ENCODE measurements at places on chromosomes 5 and 9.

DNA sequence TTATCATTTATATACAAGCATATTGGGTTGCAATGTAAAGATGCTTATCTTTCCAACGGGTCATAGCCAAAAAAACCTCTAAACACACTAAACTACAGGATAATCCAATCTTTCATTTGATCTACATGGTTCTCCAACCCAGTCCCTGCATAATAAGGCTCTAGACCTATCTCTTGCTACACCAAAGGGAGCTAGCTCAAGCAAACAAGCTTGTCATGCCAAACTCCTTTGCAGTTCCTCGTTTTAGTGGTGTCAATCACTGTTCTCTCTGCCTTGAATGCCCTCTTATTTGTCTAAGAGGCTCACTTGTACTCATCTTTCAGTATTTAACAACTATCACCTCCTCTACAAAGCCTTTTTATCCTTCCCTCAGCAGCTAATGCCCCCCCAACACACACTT lies 5.6 kb downstream of the HOMER1 start:
- H3K4me1 ChIP-seq, result no peaks in the 10 kb centered on the region
- H3K27me3 ChIP-seq, result no peaks in the 10 kb centered on the region
- H3K36me3 ChIP-seq, result no peaks in the 10 kb centered on the region
- H3K27ac ChIP-seq, result no peak overlapping the region
- no peak overlapping the region for H3K4me3 ChIP-seq

DNA sequence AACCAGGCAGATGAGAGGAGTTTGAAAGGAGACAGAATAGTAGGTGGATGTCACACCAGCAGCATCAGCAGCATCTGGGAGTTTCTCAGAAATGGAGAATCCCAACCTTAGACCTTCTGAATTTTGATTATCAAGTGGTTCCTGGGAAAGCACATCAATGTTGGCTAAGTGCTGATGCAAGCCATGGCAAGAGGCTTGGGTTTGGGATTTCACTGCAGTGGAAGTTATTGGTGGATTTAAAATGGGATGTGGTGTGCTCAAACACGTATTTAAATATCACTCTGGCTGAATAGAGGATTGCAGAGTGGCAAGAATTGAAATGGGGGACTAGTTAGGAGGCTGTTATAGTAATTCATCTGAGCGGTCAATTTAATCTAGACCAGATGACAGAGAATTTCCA lies 387.8 kb upstream of the WWC1 start:
- H3K4me1 ChIP-seq, result no peaks in the 10 kb centered on the region
- no peak overlapping the region for H3K27ac ChIP-seq
- H3K4me3 ChIP-seq, result no peak overlapping the region
- no peaks in the 10 kb centered on the region for H3K27me3 ChIP-seq
- H3K36me3 ChIP-seq, result no peaks in the 10 kb centered on the region
- no peak for DNase-seq

DNA sequence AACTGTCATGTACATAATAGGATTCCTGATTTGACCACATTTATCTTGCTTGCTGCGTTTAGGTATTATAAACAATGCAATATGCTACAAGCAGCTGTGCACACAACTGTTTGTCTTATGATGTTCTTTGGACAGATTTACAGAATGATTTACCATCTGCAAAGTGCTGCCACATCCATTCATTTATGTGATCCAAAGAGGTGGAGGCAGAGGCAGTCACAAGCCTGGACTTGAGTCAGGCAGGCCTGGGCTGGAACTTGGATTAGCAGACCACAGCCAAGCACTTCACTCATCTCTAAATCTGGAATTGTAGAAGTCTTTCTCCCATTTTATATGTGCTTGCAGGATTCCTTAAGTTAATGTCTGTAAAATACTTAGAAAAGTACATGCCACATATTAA lies 149.0 kb downstream of the INSYN2B start:
- no peaks in the 10 kb centered on the region for H3K4me1 ChIP-seq
- DNase-seq, result no peak
- H3K4me3 ChIP-seq, result no peak overlapping the region
- H3K27me3 ChIP-seq, result no peaks in the 10 kb centered on the region
- no peak overlapping the region for H3K27ac ChIP-seq

- H3K4me3 ChIP-seq, result no peak overlapping the region
- no peaks in the 10 kb centered on the region for H3K4me1 ChIP-seq
- DNase-seq, result no peak
Measured at GRCh38 chr5:81006947-81007636, 46.9 kb downstream of the RASGRF2 start.

- H3K27ac ChIP-seq, result no peak overlapping the region
- H3K4me1 ChIP-seq, result peaks cover 3% of the 10 kb centered on the region
- H3K36me3 ChIP-seq, result no peaks in the 10 kb centered on the region
- DNase-seq, result no peak
Measured at GRCh38 chr9:13588151-13589033, 308.9 kb upstream of the MPDZ start.

DNA sequence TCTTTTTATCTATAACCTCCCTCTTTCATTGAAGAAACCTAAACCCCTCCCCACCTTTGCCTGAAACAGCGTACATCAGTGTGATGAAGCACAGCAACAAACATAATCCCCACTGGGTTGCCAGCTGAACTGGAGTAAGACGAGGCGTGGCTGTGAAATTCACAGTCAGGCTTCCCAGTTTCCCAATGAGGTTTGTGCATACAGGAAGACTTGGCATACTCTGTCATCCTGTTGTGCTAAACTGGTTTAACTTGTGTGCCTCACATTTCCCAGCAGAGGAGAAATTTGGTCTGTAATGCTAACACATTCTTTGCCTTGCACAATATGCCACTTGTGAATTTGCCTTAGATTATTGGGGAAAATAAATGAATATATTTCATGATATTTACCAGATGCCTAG lies 121.5 kb downstream of the SV2C start:
- no peak overlapping the region for H3K27ac ChIP-seq
- H3K4me1 ChIP-seq, result no peaks in the 10 kb centered on the region
- no peak for DNase-seq

- no peaks in the 10 kb centered on the region for H3K27me3 ChIP-seq
- no peak for DNase-seq
- H3K27ac ChIP-seq, result no peak overlapping the region
Measured at GRCh38 chr5:73709536-73710129, 83.6 kb downstream of the ARHGEF28 start.

- peaks cover 7% of the 10 kb centered on the region for H3K4me1 ChIP-seq
- H3K36me3 ChIP-seq, result no peaks in the 10 kb centered on the region
- H3K4me3 ChIP-seq, result no peak overlapping the region
Measured at GRCh38 chr5:14812166-14812565, 59.4 kb downstream of the ANKH start.

- no peak overlapping the region for H3K4me3 ChIP-seq
- no peak overlapping the region for H3K27ac ChIP-seq
- no peaks in the 10 kb centered on the region for H3K27me3 ChIP-seq
- DNase-seq, result no peak
Measured at GRCh38 chr9:14863402-14863801, 46.8 kb downstream of the FREM1 start.

- DNase-seq, result no peak
- H3K27me3 ChIP-seq, result no peaks in the 10 kb centered on the region
- no peak overlapping the region for H3K27ac ChIP-seq
- no peaks in the 10 kb centered on the region for H3K4me1 ChIP-seq
- H3K4me3 ChIP-seq, result no peak overlapping the region
- H3K36me3 ChIP-seq, result no peaks in the 10 kb centered on the region
Measured at GRCh38 chr9:81549500-81550206, 139.7 kb downstream of the TLE1 start.

DNA sequence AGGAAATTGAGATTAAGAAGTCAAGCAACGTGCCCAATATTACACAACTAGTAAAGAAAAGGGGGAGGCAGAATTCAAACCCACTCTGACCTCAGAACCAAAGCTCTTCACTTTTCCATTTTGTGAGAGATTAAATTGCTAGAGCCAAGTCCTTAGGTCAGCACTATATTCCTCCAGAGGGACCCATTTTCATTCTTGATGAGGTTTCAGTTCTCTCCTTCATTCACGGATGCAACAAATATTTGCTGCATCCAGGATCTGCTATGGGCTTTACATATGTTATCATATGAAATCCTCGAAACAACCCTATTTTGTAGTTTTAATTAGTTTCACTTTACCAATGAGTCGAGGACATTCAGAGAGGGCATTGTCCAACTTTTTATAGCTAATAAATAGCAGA lies 239.2 kb downstream of the EFNA5 start:
- no peaks in the 10 kb centered on the region for H3K36me3 ChIP-seq
- no peaks in the 10 kb centered on the region for H3K27me3 ChIP-seq
- DNase-seq, result no peak
- H3K4me1 ChIP-seq, result no peaks in the 10 kb centered on the region
- H3K27ac ChIP-seq, result no peak overlapping the region

DNA sequence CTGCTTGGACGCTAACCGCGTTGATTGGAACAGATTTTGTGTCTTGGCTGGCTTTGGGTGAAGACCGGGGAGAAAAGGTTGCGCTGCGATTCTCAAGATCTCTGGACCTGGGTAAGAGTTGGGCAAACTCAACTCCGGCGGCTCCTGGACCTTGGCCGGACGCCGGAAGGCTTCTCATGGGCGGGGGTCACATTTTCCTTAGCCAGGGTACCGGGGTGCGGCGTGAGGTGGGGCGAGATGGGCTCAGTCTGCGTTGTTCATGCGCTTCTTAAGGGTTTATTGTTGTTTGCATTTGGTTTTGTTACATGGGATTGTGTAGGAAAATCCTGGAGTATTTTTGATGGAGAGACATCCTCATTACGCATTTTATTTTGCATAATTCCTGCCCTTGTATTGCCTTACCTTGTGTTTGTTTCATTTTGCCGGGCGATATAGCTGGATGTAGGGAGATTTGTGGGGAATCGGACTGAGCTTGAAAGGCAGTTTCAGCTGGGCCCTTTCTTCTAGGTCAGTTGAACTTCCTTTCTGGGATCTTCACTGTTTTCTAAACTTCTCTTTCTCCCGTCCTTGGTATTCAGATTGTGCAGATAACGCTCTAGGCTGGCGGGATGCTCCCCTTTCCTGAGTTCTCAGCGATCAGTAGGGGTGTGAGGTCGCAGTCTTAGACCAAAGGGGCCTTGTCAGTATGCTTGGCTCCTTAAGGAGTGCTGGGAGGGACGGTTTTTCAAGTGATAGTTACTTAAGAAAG lies 524 bp downstream of the MEGF10 start:
- H3K4me3 ChIP-seq, result no peak overlapping the region
- H3K4me1 ChIP-seq, result no peaks in the 10 kb centered on the region
- no peak for DNase-seq
- no peaks in the 10 kb centered on the region for H3K27me3 ChIP-seq
- no peak overlapping the region for H3K27ac ChIP-seq

DNA sequence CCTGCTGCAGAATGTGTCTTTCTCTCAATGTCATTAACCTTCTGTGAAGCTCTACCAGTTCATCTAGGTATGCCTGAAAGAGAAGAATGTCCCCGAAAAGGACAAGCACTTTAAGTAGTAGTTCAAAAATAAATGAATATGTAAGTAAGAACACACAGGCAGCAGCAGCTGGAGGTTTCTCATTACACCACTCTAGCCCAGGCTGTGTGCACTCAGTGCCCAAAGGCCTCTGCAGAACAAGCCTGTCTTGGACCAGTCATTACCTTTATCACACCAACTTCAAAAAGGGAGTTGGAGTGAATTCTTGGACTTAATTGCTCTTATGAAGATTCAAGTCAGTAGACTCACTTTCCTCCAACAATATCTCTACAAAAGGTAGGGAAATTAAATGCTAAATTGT lies 268.8 kb downstream of the MLLT3 start:
- no peaks in the 10 kb centered on the region for H3K4me1 ChIP-seq
- no peak overlapping the region for H3K4me3 ChIP-seq
- H3K36me3 ChIP-seq, result no peaks in the 10 kb centered on the region
- no peak for DNase-seq

GRCh38 chr9:98983295-98984268 lies 39.9 kb downstream of the COL15A1 start:
- no peak overlapping the region for H3K27ac ChIP-seq
- no peak for DNase-seq
- no peak overlapping the region for H3K4me3 ChIP-seq
- no peaks in the 10 kb centered on the region for H3K36me3 ChIP-seq

GRCh38 chr5:147697380-147697779 lies 85.1 kb downstream of the JAKMIP2 start:
- H3K36me3 ChIP-seq, result no peaks in the 10 kb centered on the region
- no peak for DNase-seq
- H3K4me3 ChIP-seq, result no peak overlapping the region
- H3K27ac ChIP-seq, result no peak overlapping the region
- H3K27me3 ChIP-seq, result no peaks in the 10 kb centered on the region

- no peak for DNase-seq
- H3K27ac ChIP-seq, result no peak overlapping the region
- H3K27me3 ChIP-seq, result no peaks in the 10 kb centered on the region
- no peaks in the 10 kb centered on the region for H3K36me3 ChIP-seq
- H3K4me3 ChIP-seq, result no peak overlapping the region
Measured at GRCh38 chr5:66967102-66967501, 229.5 kb downstream of the CD180 start.

DNA sequence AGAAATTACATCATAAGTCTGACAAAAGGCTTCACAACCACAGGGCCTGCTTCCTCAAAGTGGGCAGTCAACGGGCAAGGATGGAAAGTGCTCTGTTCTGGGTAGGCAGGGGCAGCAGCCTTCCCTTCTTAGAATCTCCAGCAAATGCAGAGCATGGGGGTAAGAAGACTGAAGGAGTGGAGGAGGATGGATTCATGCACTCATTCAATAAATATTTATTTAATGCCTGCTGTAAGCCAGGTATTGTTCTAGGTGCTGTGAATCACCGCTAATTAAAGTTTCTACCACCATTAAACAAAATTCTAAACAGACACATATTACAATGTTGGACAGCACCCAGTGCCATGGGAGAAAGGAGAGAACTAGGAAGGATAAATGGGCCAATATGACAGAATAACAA lies 195.6 kb downstream of the ELAVL2 start:
- no peaks in the 10 kb centered on the region for H3K4me1 ChIP-seq
- no peaks in the 10 kb centered on the region for H3K36me3 ChIP-seq
- H3K27ac ChIP-seq, result no peak overlapping the region

DNA sequence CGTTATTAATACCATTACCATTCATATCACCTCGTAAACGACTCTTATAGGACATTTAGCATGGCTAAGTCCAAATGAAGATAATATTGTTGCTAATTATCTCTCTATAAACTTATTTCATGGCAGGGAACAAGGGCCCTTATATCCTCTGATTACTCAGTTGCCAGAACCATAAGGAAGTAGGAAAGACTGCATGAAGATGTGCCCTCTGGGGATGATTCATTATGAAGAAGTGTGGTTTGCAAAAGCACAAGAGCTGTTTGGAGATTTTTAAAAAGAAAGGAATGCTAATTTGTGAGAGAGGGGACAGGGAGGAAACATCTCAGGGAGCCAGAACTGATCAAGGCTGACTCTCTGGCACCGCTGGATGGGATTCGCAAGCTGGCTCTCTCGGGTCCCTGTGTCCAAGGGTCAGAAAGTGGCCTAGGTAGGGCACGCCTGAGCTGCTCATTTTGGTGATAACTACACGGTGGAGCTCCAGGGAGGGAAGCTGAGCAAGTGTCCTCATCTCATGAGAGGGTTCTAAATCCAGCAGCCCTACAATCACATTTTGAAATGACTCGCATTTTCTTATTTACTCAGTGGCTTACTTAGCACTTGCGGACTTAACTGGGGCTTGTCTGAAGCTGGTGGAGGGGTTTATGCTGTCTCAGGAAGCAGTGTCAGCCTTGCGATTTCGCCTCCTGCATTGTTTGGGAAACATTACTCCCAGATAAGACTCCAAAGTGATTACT lies 136.8 kb downstream of the C5orf15 start:
- no peaks in the 10 kb centered on the region for H3K27me3 ChIP-seq
- no peak overlapping the region for H3K4me3 ChIP-seq
- no peaks in the 10 kb centered on the region for H3K4me1 ChIP-seq
- no peak overlapping the region for H3K27ac ChIP-seq
- H3K36me3 ChIP-seq, result no peaks in the 10 kb centered on the region
- no peak for DNase-seq

Data from aorta (tissue), 5 donors.